A549 treated with DMSO at 1 μM for 4 hours (cell line): ENCODE measurements at places on chromosomes 6 and 20. TPM values are rescaled to one million over a fixed set of nuclear protein-coding genes. Genes with fewer than 3 reads are reported as not detected.

GPX5 gene
- not detected in 5 replicates for total RNA-seq

SIRPB1 gene
- 0.43 to 0.99 TPM (median 0.66 TPM) in 5 replicates for total RNA-seq

HLA-G gene
- total RNA-seq, result not detected in 5 replicates

CLPSL2 gene
- 0.38 to 0.76 TPM (median 0.57 TPM) in 4 of 5 replicates, not detected in the other for total RNA-seq

EPHA7 gene
- total RNA-seq, result 0.04 to 0.16 TPM (median 0.11 TPM) in 5 replicates

PTCHD4 gene
- 0.05 to 0.08 TPM (median 0.06 TPM) in 4 of 5 replicates, not detected in the other for total RNA-seq

NHLRC1 gene
- total RNA-seq, result 1.4 to 2.7 TPM (median 1.9 TPM) in 5 replicates

PRR18 gene
- total RNA-seq, result 0.07 to 0.33 TPM (median 0.07 TPM) in 5 replicates

GNAS-AS1 gene
- not detected in 5 replicates for total RNA-seq

FAM209B gene
- 0.30 to 0.62 TPM (median 0.50 TPM) in 4 of 5 replicates, not detected in the other for total RNA-seq

SNAP25 gene
- total RNA-seq, result 16.7 to 22.0 TPM (median 18.6 TPM) in 5 replicates

BPIFA1 gene
- not detected in 5 replicates for total RNA-seq

SYNGAP1 gene
- 4.2 to 7.9 TPM (median 5.1 TPM) in 5 replicates for total RNA-seq

ADGRF1 gene
- 0.05 TPM in 2 of 5 replicates, not detected in the others for total RNA-seq

MROH8 gene
- total RNA-seq, result 0.62 to 1.1 TPM (median 1.00 TPM) in 5 replicates

RAB5IF gene
- total RNA-seq, result 213 to 300 TPM (median 259 TPM) in 5 replicates

LATS1 gene
- total RNA-seq, result 6.6 to 10.2 TPM (median 9.2 TPM) in 5 replicates

PACSIN1 gene
- total RNA-seq, result 0.04 to 0.14 TPM (median 0.06 TPM) in 5 replicates

COL9A3 gene
- 0.30 to 0.65 TPM (median 0.36 TPM) in 5 replicates for total RNA-seq

TOX2 gene
- 8.4 to 11.4 TPM (median 9.3 TPM) in 5 replicates for total RNA-seq

AHCY gene
- 312 to 349 TPM (median 333 TPM) in 5 replicates for total RNA-seq

LAMA4 gene
- 1.1 to 2.5 TPM (median 1.8 TPM) in 5 replicates for total RNA-seq

HLA-DRA gene
- not detected in 5 replicates for total RNA-seq

FAM162B gene
- total RNA-seq, result 0.08 TPM in 1 of 5 replicates, not detected in the others

RAET1L gene
- total RNA-seq, result 0.18 to 0.58 TPM (median 0.36 TPM) in 5 replicates

SOBP gene
- total RNA-seq, result 0.94 to 1.7 TPM (median 1.2 TPM) in 5 replicates

CALHM5 gene
- total RNA-seq, result 0.05 to 0.10 TPM (median 0.06 TPM) in 5 replicates

CAPN11 gene
- total RNA-seq, result not detected in 5 replicates

GMDS gene
- total RNA-seq, result 8.2 to 10.5 TPM (median 8.9 TPM) in 5 replicates

HLA-DMA gene
- total RNA-seq, result 2.2 to 3.7 TPM (median 3.3 TPM) in 5 replicates

ANKRD66 gene
- not detected in 5 replicates for total RNA-seq

ZBTB46 gene
- 0.50 to 0.94 TPM (median 0.77 TPM) in 5 replicates for total RNA-seq

RNF182 gene
- 2.9 to 4.0 TPM (median 3.4 TPM) in 5 replicates for total RNA-seq

PDYN gene
- total RNA-seq, result not detected in 5 replicates

RIN2 gene
- total RNA-seq, result 34.8 to 40.3 TPM (median 36.4 TPM) in 5 replicates

UBD gene
- 0.40 to 0.96 TPM (median 0.87 TPM) in 5 replicates for total RNA-seq

ZKSCAN8 gene
- total RNA-seq, result 4.6 to 7.3 TPM (median 6.5 TPM) in 5 replicates

CDSN gene
- not detected in 5 replicates for total RNA-seq

TP53TG5 gene
- total RNA-seq, result not detected in 5 replicates

SAPCD1 gene
- total RNA-seq, result 3.0 to 5.0 TPM (median 3.3 TPM) in 5 replicates

ADAM33 gene
- total RNA-seq, result 0.05 to 0.06 TPM (median 0.05 TPM) in 3 of 5 replicates, not detected in the others

CST2 gene
- total RNA-seq, result 0.14 to 0.52 TPM (median 0.28 TPM) in 3 of 5 replicates, not detected in the others

VGLL2 gene
- total RNA-seq, result not detected in 5 replicates

ARFGAP1 gene
- total RNA-seq, result 67.7 to 105 TPM (median 90.0 TPM) in 5 replicates

CD109 gene
- 23.1 to 42.9 TPM (median 32.3 TPM) in 5 replicates for total RNA-seq

OGFR gene
- 41.0 to 50.0 TPM (median 45.5 TPM) in 5 replicates for total RNA-seq

CCM2L gene
- total RNA-seq, result 0.28 to 0.78 TPM (median 0.62 TPM) in 5 replicates

GRM1 gene
- total RNA-seq, result 0.02 to 0.04 TPM (median 0.03 TPM) in 4 of 5 replicates, not detected in the other
